ENCODE measurements at places on chromosomes 11 and 22.

GRCh38 chr11:120169981-120170698 lies 32.2 kb upstream of the TRIM29 start:
- DNase-seq: no peak

GRCh38 chr22:22593964-22594656 lies 35.0 kb upstream of the PRAME start:
- DNase-seq: peak; percentile 54

DNA sequence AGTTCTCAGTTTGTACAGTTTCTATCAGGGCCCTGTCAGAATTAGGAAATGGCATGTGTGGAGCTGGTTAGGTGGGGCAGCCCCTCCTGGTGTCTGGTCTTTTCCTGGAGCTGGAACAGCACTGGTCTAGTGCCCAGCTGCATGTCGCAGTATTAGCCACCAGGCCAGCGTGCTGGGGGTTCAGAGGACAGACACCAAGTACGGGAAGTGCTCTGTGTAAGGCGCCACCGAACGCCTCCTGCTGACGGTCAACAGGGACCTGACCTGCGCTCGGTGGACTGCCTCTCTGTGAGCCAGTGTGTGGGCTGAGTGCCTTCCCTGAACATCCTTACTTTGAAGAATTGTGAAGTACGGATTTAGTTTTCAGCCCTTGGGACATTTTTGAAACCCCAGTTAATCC lies 33.9 kb downstream of the AP2A2 start:
- DNase-seq: no peak

DNA sequence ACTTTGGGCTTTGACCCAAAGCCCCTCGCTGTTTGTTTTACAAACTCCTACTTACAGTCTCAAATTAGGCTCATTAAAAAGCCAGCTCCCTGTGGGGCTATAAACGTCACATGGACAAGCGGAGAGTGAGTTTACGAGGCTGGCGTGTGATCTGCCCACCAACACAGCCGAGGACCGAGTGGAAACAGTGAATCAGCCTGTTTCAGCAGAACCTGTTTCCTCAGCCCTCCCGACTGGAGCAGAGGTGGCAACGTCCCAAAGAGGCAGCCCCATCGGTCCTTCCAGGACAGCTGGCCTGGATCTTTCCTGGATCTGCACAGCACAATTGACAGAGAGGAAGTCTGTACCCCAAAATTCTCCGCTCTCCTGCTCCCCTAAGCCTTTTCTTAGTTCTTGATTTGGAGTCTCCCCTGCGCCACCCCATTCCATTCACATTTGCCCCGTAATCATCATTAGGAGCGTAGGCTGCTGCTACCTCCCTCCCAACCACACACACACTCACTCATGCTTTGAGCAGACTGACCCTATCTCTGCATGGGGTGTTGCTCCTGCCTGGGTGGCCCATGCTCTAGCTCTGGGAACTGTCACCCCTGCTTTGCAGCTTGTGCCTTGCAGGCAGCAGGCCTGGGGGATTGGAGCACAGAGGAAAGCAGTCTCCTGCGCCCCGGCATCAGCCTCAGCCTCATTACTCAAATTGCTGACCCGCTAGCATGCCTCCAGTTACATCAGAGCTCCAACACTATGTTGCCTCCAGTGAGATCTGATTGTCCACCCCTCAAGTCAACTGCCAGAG lies 117.8 kb downstream of the NAT10 start:
- no peak for DNase-seq

- no peak for DNase-seq
Observed at GRCh38 chr11:75563501-75563977, 1.5 kb downstream of the SERPINH1 start.

GRCh38 chr11:122491509-122491908 lies 164.0 kb upstream of the UBASH3B start:
- DNase-seq: no peak

DNA sequence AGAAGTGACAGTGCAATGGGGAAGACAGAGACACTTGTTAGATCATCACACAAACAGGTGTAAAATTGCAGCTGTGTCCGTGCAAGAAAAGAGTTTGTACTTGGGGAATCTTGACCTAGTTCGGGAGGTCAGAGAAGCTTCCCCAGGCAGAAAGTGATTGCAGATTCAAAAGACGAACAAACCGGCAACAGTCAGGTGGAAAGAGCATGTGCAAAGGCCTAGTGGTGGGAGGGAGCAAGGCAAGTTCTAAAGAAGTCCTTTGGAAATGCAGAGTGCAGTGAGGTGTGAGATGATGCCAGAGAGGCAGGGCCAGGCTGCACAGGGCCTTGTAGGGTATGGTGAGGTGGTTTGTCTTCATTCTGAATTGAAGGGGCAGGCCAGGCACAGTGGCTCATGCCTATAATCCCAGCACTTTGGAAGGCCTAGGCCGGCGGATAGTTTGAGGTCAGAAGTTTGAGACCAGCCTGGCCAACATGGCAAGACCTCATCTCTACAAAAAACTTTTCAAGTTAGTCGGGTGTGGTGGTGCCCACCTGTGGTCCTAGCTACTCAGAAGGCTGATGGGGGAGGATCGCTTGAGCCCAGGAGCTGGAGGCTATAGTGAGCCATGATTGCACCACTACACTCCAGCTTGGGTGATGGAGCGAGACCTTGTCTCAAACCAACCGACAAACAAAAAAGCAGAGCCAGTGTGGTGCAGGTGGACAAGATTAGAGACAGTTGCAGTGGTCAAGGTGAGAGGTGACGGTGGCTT lies 1.9 kb upstream of the ESS2 start:
- DNase-seq: no peak

GRCh38 chr11:396511-396947 lies 2.5 kb downstream of the PKP3 start:
- DNase-seq: no peak

DNA sequence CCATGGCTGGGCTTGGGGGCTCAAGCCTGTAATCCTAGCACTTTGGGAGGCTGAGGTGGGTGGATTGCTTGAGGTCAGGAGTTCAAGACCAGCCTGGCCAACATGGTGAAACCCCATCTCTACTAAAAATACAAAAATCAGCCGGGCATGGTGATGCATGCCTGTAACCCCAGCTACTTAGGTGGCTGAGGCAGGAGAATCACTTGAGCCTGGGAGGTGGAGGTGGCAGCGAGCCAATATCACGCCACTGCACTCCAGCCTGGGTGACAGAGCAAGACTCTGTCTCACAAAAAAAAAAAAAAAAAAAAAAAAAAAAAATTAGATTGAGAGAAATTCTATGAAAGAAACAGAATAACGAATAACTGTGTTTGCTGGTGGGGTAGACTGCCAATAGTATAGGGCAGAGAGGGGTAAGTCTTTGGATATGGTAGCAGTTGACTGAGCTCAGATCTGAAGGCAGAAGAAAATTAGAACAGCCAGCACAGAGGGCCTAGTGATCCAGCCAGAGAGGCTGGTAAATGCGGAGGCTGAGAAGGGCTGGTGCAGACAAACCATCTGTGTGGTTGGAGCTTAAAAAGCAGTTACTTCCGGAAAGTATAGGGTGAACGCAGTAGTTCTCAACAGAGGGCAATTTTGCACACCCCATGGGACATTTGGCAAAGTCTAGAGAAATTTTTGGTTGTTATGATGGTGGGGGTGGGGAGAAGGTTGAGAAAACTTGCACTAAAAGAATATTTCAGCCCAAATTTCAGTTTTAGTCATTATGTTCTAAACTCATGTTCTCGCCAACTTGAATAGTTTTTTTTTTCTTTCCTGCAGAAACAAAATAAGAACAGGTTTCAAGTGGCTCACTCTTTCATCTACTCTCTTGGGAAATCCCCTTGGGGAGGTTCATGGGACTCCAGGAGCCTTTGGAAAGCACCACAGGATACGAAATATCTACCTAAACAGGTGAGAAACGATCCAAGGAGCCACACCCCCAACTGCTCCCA lies 1.6 kb upstream of the HORMAD2 start:
- DNase-seq: no peak

DNA sequence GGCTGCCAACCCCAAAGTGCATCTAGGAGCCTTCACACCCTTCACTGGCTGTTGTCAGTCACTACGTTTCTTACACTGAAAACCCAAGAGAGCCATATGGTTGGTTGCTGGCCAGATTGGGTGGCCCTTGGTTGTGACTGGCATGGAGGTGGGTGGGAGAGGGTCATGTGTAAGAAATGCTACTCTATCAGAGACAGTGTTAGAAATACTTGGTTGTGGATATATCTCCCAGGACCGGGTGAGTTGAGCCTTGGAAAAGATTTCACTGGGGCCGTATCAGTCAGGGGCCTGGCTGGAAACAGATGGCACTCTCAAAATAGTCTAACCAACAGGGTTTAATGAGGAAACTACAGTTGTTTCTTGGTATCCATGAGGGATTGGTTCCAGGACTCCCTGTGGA lies 15.2 kb downstream of the ENDOD1 start:
- DNase-seq: no peak

- DNase-seq: no peak
Observed at GRCh38 chr22:42016111-42016510, 17.5 kb downstream of the WBP2NL start.

DNA sequence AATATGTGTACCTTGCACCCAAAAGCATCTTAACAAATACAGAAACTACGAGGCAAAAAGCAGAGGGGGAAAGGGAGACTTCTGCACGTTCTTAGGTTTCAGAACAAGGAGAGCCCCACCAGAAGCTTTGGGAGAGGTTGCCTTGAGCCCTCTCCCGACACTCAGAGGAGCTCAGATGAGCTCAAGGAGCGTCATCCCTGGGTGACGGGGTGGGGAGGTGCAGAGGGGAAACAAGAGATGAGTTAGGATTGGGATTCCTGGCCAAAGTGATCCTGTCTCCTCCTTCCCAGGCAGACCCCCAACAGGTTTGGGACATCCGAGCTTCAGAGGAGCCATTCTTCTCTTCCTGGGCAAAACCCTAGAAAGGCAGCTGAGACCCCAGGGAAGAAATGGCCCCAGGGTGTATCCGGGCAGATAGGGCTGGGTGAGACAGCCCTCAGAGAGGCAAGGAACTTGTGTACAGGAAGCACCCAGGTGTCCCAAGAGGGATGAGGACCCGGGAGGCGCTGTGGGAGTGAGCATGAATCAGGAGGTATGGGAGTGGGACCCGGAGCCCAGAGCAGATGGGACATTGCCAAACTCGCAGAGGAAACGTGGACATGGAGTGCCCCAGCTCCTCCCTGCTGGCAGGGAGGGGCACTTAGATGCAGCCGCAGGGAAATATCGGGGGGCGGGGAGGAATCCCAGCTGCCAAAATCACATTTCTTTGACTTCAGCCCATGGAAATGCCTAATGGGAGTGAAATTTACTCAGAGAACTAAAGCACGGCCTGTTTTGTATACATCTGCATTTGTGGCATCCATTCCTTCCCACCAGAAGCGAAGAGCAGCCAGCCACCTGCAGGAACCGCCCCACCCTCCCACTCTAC lies 12.4 kb downstream of the C1QTNF6 start:
- DNase-seq: no peak
